ENCODE measurements at places on chromosomes 4 and X.

DNA sequence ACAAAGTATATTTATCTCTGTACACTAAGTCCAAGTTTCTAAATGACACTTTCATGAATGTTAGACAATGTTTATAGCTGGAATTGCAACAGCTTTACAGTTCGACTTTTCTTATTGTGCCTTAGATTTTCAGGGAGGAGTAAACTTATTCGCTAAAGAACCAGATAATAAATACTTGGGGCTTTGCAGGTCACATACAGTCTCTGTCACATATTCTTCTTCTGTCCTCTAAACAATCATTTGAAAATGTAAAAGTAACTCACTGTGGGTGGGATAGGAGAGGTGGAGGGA lies 132.6 kb downstream of the SPRY1 start:
- no peak for DNase-seq

DNA sequence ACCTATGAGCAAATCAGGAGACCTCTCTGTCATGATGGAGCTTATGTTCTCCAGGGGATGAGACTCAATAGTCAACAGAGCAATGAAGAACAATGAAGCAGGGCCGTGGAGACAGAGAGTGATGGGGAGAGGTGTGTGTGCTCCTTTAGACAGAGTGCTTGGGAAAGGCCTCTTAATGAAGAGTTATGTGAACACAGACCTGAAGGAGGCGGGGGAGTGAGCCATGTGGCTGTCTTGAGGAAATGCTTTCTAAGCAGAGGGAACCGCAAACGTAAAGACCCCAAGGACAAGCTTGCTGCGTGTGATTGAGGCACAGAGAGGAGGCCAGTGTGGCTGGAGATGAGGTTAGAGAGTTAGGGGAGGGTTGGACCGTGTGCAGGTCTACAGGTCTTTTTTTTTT lies 53.1 kb downstream of the CHRNA9 start:
- no peak for DNase-seq

DNA sequence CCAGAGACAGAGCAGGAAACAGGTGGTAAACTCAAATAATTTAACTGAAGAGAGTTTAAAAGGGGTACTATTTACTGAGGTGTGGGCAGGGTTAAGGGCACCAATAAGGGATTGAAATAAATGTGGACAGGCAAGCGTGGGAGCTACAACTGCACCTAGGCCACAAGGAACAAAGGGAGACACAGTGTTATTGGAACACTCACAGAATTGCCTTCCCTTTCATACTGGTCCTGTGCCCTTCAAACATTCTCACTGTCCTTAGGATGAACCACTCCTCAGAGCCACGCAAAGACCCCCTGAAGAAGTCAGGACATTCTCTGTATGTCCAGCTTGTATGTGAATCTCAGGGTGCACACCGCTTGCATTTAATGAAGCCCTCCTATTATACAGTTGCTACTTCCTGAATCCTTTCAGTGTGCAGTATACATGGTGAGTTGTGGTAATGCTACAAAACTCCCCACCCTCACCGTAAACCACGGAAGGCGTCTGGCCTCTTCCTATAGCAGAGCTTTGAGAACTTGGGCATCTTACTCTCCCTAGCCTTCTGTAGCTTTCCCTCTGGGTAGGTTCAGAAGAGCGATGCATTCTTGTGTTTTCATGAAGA lies 9.6 kb upstream of the MRPL1 start:
- DNase-seq, result no peak

DNA sequence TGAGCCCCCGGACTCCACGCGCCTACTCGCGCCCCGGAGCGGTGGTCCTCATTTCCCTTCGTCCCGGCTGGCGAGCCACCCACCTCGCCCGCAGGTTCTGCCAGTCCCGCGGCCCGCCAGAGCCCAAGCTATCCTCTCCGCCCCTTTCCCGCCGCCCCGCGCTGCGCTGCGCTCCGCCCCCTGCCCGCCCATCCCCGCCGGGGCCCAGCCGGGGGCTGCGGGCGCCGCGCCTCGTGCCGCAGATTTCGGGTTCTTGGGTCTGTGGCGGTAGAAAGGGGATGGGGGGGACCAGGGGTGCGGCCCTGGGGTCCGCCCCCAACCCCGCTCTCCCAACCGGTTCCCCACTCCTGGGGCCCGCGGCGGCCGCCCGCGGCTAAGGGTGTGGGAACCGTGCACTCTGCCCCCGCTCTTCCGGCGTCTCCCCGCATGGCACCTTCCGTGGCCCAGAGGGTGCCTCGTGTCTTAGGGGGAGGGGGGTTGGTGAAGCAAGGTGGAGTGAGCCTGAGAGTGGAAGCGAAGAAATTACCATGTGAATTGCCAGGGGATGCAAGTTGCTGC lies 650.8 kb upstream of the DIPK2B start:
- DNase-seq, result peak; percentile 78

DNA sequence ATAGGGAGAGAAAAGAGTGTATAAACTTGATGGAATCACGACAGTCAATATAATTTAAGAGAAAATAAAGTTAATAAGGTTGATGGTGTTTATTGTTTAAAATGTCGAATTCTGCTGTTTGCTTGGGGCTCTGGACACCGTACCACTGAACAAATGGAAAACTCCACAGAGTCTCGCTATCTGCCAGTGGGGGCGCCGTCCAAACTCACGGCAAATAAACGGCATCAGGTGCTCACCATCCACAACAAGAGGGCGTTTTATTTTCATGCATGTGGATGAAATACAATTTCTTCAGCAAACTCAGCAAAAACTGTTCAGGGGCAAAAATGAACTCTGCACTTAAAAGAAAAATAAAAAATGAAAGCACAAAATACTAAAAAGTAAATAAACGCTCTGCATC lies 46.6 kb upstream of the FAM47C start:
- no peak for DNase-seq

- no peak for DNase-seq
Measured at GRCh38 chrX:100975212-100975611, 5.7 kb downstream of the ARL13A start.

DNA sequence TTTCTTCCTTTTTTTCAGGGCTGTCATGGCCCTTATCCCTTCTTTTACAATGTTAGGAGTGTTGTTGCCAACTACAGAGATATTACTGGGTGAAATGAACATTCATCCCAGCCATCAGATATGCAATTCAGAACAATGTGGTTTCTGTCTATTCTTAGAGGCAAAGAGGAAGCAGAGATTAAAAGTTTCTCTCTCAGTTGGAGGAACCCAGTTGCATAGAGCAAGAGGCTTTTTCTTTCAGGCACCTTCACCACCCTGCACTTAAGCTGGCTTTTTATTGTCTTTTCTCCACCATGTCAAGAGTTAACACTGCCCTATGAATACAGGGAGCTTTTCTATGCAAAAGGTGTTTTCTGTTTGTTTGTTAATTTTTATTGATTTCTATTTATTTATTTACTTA lies 1559.6 kb upstream of the IGFBP7 start:
- no peak for DNase-seq

DNA sequence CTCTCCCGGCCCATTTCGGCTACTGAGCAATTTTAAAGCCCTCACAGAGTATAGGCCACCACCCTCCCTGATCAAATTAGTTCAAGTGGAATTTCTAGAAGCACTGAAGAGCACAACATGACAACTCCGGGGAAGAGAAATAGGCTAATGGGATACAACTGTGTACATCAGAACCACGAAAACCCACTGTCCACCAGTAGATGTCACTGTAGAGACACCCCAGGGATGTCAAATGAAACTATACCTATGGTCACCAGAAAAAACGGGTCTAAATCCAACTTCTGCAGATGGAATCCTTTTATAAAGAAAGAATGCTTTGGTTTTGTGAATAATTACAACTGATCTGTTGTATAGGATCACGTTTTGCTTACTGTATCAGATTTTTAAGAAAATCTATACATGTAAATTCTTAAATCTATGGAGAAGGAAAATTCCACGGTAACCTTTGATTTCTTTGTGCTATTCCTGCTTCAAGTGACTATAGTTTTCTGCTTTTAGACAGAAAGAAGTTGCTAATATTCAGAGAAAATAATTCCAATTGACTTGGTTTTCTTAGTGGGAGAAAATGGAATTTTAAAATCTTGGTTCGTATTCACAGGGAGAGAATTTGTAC lies 29.5 kb upstream of the MAP3K15 start:
- peak; percentile 43 for DNase-seq

GRCh38 chrX:151984328-151984727 lies 9.9 kb upstream of the GABRE start:
- DNase-seq, result no peak

- DNase-seq, result no peak
Measured at GRCh38 chr4:111788099-111788498, 357.2 kb upstream of the FAM241A start.

DNA sequence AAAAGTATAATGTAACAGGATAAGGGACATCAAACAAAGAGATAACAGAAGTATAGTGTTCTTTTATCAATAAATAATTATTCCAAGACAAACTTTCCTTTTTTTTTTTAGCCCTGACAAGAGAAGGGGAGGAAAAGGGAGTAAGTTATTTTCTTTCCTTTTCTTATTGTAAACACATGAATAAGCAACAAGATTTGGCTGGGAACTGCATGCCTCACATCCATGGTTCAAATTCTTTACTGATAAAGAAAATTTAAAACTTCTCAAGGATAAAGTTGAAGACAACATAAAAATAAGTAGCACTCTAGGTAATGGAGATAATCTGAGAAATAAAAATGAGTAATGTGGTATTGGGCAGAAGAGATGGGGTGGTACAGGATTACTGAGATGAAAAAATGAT lies 71.6 kb downstream of the NEK1 start:
- no peak for DNase-seq

- no peak for DNase-seq
Measured at GRCh38 chr4:138290805-138291204, 48.7 kb upstream of the SLC7A11 start.

DNA sequence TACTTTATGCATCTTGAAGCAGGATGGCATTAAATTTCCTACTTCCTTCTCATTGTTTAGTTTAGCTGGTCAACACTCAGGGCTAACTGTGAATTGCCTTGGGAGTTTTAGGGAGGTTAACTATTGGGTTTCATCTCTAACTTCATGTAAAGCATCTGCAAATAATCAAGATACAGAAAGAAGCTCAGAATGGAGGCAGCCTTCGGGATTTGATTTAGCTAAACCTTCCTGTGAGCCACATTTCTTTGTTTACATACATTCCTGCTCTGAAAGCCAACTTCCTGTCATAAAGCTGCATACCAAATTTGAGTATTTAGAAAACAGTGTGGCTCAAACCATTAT lies 131.7 kb upstream of the PCDH18 start:
- no peak for DNase-seq

DNA sequence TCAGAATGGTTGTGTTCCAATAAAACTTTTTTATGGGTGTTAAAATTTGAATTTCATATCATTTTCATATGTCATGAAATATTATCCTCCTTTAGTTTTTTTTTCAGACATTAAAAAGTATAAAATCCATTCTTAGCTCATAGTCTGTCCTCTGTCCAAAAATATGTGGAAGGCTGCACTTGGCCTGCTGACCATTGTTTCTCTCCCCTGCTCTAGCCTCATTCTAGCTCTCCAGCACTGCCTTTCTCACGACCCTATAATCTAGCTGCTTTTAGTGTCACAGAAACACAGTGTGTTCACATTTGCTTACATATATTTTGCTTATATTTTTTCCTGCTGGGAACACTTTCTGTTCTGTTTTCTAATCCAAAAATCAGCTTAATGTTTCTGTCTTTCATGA lies 165.0 kb upstream of the ANK2 start:
- DNase-seq, result no peak

- DNase-seq, result no peak
Measured at GRCh38 chr4:99518601-99519295, 7.9 kb downstream of the C4orf17 start.

GRCh38 chrX:15686818-15687685 lies 22.4 kb upstream of the CLTRN start:
- DNase-seq, result peak; percentile 39

DNA sequence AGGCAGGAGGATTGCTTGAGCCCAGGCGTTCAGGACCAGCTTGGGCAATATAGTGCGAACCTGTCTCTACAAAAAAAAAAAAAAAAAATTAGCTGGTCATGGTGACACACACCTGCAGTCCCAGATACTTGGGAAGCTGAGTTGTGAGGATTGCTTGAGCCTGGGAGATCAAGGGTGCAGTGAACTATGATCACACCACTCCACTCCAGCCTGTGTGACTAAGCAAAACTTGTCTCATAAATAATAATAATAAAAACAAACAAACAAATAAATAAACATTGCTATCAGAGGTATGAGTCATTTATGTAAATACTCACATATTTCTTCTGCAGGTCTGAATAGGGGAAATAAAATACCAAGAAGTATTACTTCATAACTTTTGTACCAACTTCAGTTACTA lies 1372.7 kb upstream of the AGA start:
- no peak for DNase-seq

DNA sequence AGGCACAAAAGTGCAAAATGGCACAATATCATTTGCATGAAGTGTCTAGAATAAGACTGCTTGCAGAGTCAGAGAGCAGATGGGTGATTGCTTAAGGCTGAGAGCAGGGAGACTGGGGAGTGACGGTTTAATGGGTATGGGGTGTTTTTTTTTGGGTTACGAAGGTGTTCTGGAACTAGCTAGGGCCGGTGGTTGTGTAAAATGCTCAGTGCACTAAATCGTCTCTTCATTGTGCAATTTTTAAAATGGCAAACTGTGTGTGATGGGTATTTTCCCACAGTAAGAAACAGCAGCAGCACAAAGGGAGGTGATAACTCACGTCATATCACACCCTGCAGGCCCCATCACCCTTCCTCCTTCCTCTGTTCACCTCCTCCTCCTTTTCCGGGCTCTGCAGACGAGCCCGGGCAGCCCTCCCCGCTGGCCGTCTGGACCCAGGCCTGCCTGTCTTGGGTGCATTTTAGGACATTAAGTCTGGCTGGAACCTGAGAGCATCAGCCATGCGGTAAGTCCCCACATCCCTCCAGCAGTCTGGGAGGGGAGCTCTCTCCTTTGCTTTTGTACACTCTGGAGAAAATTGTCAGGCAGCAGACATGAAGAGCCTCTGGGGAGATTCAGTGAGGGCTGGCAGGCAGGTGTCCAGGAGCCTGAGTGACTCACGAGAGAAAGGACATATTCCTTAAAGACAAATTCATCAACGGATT lies 42.7 kb downstream of the ASMT start:
- DNase-seq, result no peak

GRCh38 chr4:61805227-61805626 lies 605.1 kb downstream of the ADGRL3 start:
- DNase-seq, result no peak

DNA sequence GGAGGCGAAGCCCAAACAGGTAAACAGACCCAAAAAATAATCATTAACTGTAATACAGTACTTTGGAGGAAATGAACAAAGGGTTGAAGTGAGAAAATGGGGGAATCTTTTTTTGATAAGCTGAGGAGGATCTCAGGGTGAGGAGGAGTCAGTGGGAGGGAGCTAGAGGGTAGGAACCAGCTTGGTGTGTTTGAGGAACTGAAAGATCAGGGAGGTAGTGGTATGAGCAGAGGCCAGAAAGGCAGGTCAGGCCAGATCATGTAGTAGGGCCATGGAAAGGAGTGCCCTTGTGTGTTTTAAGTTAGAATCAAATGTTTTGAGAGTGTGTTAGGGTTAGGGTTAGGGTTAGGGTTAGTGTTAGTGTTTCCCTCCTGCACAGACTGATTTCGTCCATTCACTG lies 48.8 kb downstream of the PPP2R2C start:
- DNase-seq, result no peak

- DNase-seq, result peak; percentile 90
Measured at GRCh38 chr4:17511950-17512795, at the start of gene QDPR. TSS of gene QDPR (minus strand) at chr4:17512090. CDS start at chr4:17512054, 36 bp downstream.

GRCh38 chrX:151694661-151695582 lies at the start of gene PRRG3:
TSS of gene PRRG3 (plus strand) at chrX:151695458. CDS start at chrX:151698815, 3,357 bp downstream.
- DNase-seq, result no peak

All from NCI-H146 (cell line).